ENCODE measurements at places on chromosomes 12 and 14.

DNA sequence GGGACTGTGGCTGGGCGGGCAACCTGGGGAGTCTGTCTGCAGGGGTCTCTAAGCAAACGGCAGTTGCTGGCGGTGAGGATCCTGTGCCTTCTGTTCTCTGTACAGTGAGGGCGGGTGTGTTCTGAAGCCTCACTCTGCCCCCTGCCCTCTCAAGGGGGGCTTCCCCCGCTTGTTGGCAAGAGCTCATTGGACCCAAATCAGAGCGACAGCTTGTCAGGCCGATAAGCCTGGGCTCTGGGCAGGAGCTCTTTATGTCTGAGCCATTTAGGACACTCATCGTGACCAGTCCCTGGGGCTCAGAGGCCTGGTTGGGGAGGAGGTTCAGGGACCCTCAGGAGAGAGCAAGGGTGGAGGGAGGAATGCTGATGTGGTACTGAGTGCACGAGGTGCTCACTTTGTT lies 136.0 kb downstream of the TSPAN9 start:
- no peak for DNase-seq

DNA sequence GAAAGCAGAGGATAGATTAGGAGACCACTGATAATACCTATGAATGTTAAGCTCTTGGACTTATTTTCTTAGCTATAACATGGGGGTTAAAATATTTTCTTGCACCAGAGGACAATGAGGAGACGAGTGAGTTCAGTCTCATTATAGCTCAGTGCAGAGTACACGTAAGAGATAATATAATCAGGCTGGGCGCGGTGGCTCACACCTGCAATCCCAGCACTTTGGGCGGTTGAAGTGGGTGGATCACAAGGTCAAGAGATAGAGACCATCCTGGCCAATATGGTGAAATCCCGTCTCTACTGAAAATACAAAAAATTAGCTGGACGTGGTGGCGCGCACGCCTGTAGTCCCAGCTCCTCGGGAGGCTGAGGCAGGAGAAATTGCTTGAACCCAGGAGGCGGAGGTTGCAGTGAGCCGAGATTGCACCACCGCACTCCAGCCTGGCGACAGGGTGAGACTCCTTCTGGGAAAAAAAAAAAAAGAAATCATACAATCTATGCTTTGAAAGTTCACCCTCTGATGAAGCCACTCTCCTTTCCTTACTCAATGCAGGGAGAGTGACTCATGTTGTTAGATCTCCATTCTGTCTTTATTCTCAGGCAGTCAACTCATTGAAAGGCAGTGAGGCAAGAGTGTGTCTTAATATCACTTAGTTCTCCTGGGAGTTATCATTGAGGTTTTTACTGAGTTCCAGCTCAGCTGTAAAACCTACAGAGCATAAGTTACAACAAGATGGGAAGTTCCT lies 134.2 kb downstream of the SYNE2 start:
- no peak for DNase-seq

DNA sequence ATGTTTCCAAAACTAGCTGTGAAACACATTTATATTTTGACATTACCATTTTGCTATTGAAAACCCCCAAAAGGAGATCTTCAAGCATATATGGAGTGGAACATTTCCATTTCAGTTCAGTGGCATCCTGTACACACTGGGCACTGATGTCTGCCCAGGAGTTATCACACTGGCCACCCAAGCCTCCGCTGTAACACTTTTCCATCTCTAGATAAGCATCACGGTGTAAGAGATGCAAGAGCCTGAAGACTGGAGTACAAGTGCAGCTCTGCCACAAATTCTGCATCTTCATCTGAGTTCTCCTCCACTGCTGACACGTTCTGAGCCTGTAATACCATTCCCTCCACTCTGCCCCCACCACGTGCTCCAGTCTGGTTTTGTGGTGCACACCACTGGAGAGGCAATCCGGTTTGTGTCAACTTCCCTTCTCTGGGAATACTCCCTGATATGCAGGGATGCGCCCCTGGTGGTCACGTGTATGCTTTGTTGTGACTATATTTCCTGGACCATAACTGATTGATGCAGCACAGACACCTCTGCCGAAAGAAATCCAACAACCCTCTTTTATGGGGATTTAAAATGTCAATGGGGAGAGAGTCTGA lies 12.7 kb downstream of the SPTLC2 start:
- no peak for DNase-seq

- DNase-seq = no peak
These were observed 21.6 kb downstream of the EXOC5 start for GRCh38 chr14:57246933-57247657.

DNA sequence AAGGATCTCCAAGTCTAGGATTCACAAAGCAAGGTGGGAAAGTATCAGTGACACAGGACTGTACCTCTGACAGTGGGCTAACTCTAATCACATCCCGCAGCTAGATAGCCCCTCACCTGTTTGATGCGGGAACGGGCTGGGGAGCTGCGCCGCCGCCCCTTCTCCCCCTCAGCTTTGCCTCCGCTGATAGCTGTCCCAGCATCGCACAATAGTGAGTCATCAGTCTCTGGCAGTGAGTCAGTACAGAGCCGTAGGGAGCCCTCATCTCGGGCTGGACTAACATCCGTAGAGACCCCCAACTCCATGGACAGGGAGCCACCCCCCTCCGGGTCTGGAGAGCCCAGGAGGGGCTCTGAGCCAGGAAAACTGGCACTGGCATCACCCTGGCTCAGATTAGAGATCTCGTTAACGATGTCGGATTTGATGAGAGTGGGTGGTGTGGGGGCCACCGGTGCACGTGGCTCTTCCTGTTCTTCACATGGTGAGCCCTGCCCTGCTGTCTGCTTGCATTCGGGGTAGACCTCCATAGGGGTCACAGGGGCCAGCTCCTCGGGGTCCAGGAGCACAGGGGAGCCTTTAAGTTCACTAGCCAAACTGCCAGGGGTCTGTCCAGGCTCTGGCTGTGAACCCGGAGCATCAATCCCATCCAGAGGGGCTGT lies 10.9 kb downstream of the KMT2D start:
- DNase-seq = no peak

- DNase-seq = no peak
These were observed 261.5 kb upstream of the CCDC196 start for GRCh38 chr14:66224492-66225178.
